ENCODE measurements at places on chromosomes 13 and 19.

DNA sequence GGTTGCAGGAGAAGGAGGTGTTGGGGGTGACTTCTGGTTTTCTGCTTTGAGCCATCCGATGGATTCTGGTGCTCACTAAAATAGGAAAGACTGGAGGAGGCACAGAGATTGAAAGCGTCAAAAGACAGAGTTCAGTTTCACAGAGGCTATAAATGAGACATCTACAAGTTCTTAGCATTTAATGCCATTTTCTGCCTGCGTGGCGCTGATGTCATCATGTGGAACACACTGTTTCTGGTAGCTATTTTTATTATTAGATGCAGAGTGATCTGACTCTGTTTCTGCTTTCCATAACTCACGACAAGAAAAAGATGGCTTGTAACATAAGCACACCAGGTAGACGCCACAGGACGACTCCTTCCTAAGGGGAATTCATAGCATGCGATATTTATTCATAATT, 3.3 kb upstream of the SLC39A3 start:
- no peak for DNase-seq

DNA sequence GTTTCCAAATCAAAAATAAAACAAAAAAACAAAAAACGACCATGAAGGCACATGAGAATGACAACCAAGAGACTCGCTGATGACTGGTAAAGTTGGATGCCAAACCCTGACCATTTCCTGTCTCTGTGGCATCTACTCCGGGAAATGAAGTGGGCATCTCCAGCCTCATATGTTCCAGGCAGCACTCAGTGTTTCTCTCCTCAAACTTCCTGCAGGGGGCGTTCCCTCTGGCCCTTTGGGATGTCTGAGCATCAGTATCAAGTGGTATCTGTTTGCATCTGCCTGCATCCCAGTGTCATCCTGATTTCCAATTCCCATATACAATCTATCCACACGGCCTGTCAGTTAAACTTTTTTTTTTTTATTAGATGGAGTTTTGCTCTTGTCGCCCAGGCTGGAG, 9.8 kb upstream of the SIGLEC12 start:
- no peak for DNase-seq

- no peak for DNase-seq
Observed at GRCh38 chr19:58479303-58479702, 3.2 kb downstream of the ZNF446 start.

DNA sequence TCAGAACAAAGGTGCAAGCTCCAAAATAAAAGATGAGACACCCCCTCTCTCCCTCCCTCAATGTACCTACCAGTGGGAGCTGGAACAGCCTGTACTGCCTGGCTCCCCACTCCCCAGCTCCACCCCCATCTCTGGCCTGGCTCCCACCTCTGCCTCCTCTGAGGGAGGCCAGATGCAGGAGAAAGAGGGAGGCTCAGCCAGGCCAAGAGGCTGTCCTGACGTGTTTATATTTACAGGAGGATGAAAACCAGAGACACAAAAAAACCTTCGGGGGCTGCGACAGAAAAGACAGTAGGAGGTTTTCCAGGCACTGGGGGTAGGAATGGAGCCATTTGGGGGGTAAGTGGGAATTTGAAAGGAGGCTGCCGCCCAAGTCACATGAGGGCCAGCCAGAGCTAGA, 19.7 kb downstream of the ARHGEF18 start:
- DNase-seq: no peak

GRCh38 chr19:47270408-47270807, 4.3 kb upstream of the INAFM1 start:
- no peak for DNase-seq

DNA sequence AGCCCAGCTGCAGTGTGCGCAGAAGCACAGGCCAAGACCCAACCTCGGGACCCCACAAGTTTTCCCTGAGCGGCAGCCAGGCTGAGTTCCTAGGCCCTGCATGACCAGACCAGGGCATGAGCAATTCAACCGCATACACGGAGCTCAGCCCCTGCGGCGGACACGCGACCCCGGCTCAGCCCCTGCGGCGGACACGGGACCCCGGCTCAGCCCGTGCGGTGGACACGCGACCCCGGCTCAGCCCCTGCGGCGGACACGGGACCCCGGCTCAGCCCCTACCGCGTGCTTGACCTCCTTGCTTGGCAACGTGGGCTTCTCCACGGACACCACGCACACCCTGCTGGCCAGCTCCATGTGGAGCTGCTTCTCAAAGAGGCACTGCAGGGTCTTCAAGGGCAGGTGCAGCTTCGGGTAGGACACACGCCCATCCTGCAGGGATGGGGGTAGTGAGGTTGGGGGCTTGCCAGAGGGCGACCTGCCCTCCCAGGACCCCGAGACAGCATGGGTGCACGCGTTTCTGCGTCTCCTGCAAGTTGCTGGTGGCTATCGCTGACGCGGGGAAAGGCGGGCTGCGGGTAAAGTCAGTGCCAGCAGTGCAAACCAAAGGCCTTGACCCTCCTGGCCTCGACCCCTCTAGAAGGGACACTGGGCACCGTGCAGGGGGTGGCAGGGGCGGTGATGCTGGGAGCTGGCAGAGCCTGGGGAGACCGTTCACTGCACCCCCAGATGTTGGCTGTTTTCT, 10.0 kb downstream of the POLRMT start:
- no peak for DNase-seq

- DNase-seq: no peak
Observed at GRCh38 chr19:48216933-48217332, 38.8 kb downstream of the CARD8 start.

- DNase-seq: peak; percentile 19
Observed at GRCh38 chr19:8575467-8575997, 1.7 kb downstream of the MYO1F start.

DNA sequence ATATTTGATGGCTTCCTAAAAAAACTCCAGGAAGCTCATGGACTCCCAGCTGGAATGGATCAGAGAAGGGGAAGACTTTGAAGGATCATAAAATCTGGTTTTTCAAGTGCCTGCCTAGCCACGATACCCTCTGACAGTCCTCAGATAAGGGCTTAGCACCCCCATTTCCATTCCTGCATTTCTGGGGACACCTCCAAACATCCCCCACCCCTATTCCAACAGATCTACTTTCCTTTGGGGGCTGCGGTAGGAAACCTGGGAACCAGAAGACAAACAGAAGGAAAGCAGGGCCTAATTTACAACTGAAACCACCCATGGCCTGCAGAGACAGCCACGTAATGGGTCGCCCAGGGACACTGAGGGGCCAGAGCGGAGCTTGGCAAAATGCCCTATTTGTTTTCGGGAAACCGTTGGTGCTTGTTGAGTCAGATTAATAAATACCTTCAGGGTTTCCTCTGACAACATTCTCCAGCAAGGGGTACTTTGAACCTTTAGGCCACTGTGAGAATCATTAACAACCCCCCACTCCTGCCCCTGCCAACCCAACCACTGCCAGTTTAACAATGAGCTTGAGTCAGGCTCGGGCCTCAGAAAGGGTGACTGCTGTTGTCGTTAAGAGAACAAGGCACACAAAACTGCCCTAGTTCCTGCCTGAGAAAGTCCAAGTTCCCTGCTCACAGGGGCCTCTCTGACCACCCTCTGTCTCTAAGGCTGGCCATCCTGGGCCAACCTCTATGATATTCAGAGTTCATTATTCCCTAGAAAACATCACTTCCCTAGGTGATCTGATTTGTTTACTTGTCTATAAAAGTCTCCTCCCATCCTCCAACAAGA, 23.5 kb downstream of the RHPN2 start:
- no peak for DNase-seq

GRCh38 chr13:26051657-26052311, at the start of gene SHISA2:
TSS of gene SHISA2 (minus strand) at chr13:26052016. CDS start at chr13:26050975, 1,041 bp downstream.
- DNase-seq: no peak

DNA sequence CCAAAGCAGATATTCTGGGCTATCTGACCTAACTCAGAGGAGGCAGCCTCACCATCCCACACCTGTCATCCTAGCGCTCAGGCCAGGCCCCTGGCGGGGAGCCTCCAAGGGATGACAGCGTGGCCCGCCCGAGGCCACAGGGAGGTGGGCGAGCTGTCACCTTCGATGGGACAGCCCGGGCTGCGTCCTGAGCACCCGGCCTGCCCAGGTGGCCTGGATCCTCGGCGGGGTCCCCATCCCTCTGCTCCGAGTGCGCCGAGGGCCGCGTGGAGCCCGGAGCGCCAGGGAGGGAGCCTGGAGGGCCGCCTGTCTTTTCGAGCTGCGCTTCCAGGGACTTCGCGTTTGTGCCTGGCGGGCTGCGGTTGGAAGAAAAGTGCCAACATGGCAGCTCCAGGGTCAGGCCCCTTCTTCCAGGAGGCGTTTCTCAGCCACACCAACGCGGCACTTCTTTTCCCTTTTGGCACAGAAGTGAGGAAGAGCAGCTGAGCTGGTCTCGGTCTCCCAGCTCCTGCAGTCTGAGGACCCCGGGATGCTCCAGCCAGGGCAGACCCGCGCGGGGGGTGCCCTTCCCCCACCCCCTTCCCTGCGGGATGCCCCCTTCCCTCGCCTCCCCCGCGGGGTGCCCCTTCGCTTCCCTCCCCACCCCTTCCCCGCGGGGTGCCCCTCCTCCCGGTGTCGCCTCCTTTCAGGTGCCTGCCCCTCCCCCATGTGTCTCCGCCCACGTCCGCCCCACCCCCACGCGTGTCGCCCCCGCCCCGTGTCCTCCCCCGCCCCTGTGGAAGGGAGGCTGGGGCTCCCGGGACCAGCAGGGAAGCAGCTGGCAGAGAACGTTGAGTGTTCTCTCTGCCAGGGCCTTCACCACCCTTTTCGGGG, 42.3 kb downstream of the GJA3 start:
- DNase-seq: peak; percentile 36

- no peak for DNase-seq
Observed at GRCh38 chr13:40232311-40233040, 434.0 kb downstream of the FOXO1 start.

GRCh38 chr13:25046274-25046984, 49.5 kb upstream of the PABPC3 start:
- DNase-seq: no peak

- DNase-seq: no peak
Observed at GRCh38 chr19:22634450-22634827, 315 bp downstream of the ZNF492 start.

- DNase-seq: no peak
Observed at GRCh38 chr13:92842145-92842544, 384.5 kb upstream of the GPC6 start.

DNA sequence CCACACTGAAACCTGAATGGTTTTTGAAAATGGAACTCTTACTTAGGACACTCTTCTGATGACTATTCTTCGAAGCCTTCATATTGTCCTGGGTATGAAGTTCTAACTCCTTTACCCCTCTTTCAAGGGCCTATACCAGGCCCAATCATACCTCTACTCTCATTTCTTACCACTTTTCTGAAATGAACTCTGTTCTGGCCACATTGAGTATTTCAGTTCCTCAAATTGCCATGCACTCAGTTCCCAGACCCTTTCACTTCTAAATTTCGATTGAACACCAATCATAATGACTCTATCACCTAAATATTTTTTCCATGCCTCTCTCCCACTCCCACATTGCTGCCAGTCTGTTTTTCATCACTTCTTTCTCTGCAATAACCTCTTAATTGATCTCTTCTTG, 53.7 kb downstream of the LACC1 start:
- no peak for DNase-seq

DNA sequence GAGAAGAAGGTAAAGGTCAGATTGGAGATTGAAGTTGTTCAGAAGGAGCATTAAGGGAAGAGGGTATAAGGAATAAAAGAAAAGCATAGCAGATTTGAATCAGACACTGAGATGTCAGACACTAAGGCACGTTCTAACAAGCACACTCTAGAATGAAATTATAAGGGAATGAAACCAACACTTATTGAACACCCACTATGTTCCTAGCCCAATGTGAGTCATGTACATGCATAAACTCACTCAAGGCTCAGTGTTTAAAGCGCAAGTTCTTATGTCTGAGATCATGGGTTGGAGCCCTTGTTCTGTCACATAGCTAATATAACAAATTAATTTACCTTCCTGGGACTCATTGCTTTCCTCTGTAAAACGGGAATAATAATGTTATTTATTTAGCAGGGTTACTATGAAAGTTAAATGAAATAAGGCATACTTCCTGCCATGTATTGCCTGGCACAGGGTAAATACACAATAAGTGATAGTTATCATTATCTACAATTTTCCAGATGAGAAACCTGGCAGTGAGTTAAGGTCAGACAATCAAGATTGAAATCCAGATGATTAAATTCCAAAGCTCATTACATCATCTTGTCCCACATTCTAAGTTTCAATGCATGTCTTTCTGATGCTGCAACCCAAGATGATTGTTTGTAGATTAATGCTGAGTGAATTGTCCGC, 68.3 kb upstream of the DACH1 start:
- no peak for DNase-seq

GRCh38 chr19:32824191-32824751, 45.3 kb downstream of the SLC7A9 start:
- no peak for DNase-seq

- no peak for DNase-seq
Observed at GRCh38 chr13:32432856-32433255, 4.9 kb upstream of the N4BP2L1 start.

DNA sequence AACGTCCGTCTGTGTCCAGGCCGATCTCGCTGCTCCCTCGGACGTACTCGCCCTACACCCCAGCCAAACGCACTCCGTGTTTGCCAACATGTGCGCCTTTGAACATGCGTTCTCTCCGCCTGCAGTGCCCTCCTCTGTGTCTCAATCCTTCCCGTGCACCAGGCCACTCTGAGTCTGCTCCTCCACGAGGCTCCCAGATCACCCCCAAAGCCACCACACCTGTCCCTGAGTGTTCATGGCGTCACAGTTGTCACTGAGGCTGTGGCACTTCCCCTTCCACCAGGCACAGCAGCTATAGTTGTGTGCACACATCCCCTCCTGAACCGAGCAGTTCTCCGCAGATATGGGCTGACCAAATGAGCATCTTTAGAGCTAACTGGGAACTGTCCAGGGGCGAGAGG, 35.6 kb downstream of the RASA3 start:
- DNase-seq: no peak

- DNase-seq: no peak
Observed at GRCh38 chr13:107421951-107422350, 793.4 kb downstream of the LIG4 start.

- DNase-seq: no peak
Observed at GRCh38 chr13:93228643-93228937, 2.0 kb downstream of the GPC6 start.

GRCh38 chr13:46571189-46571908, 18.4 kb downstream of the LRCH1 start:
- DNase-seq: no peak

- no peak for DNase-seq
Observed at GRCh38 chr13:70893832-70894231, 785.6 kb upstream of the KLHL1 start.

GRCh38 chr19:16897856-16898161, 9.0 kb downstream of the F2RL3 start:
- DNase-seq: no peak

DNA sequence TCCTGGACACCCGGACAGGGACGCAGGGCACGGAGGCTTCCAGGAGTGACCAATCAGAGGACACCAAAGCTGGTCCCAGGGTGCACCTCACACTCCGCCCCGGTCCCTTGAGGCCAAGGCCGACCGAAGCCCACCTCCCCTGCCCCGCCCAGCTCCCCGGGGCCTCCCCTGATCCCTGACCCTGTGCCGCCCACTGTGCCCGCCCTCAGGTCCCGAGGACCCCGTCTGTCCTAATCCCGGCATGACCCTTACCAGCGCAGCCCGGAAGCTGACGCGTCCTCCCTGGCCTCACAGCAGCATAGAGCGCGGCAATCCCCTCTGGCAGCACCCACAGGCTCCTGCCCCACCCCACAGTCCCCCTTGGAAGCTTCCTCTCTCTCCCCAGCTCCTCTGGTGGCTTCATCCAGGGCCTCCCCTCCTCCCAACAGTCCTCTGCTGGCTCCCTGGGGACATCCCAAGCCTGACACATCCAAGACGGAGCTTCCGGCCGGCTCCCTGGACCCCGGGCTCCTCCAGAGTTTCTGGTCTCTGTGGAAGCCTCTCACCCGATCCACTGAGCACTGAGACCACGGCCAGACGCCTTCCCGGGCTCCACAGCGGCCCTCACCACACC, 7.4 kb upstream of the CDC34 start:
- no peak for DNase-seq
